Activated CD4-positive, CD25-positive, alpha-beta regulatory T cell treated with anti-CD3 and anti-CD28 coated beads, Interleukin-2, amount 50 U/mL, for 72 hours (primary cell): ENCODE measurements at places on chromosomes 7 and 10.

GRCh38 chr10:11516431-11516746 lies 95.1 kb downstream of the USP6NL start:
- DNase-seq: no peak

DNA sequence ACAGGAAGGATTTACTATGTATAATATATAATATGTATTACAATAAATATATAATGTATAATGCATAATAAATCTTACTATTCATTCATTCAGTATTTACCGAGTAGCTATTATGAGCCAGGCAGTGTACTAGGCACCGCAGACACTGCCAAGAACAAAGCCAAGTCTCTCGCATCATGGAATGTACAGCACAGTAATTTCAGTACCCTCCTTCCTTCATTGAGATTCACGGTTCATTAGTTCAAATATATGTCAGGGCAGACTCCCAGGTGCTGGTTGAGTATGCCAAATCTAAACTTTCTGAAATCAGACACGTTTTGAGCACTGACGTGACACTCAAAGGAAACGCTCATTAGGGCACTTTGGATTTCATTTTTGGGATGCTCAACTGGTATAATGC lies 9.1 kb downstream of the USP6NL start:
- DNase-seq: no peak

DNA sequence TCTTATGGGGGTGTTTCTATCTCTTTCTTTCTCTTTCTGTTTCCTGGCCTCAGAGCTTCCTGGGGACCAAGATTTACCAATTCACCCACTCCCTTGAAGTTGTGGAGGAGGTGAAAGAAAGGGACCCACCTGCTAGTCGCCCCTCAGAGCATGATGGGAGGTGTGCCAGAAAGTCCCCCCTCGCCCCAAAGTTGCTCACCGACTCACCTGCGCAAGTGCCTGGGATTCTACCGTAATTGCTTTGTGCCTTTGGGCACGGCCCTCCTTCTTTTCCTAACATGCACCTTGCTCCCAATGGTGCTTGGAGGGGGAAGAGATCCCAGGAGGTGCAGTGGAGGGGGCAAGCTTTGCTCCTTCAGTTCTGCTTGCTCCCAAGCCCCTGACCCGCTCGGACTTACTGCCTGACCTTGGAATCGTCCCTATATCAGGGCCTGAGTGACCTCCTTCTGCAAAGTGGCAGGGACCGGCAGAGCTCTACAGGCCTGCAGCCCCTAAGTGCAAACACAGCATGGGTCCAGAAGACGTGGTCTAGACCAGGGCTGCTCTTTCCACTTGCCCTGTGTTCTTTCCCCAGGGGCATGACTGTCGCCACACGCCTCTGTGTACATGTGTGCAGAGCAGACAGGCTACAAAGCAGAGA lies 12.2 kb downstream of the AQP1 start:
- DNase-seq: peak; percentile 4

DNA sequence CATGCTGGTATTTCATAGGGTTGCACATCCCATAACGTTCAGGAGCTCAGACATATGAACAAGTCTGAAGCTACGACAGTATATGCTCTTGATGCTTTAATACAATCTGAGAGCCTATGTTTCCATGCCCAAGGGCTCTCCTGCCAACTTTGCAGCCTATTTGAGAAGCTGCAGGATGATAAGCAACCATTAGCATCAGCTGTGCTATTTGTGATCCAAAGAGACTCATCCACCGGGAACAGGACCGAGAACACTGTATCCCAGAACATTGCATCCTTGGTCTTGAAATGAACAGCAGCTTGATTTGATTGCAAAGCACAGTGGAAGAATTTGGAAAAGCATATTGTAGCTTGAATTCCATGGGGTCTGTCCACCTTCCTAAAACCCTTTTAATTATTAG lies 156.2 kb upstream of the PTER start:
- no peak for DNase-seq

DNA sequence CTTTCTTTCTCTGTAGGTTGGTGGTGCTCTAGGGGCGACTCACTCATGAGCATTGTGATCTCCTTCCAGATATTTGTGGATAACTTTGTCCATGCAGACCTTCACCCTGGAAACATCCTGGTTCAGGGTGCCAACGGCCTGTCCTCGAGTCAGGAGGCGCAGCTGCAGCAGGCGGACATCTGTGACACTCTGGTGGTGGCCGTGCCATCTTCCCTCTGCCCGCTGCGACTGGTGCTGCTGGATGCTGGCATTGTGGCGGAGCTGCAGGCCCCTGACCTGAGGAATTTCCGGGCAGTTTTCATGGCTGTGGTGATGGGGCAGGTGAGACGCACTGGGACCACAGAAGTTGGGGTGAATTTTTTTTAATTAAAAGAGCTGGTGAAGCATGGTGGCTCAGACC lies 9.6 kb upstream of the NDUFB2 start:
- DNase-seq: no peak

DNA sequence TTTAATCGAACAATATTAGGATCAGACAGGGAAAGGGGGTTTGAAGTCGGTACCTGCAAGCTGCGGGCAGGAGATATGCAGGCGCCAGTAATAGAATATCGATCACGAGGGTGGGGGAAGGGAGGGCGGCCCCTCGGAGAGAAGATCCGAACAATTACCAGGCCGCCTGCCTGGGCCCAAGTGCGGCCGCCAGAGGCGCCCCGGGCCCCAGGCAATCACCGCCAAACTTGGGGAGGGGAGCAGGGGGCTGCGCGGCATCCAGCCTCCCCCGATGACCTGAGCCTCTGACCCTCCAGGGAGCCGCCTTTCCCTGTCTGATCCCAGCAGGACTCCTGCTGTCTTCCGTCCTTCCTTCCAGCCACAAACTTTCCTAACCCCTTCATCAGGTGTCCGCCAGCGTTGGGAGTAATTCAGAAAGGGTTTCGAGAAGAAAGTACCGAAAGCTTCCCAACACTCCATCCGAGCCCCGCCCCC lies 1.1 kb downstream of the NKX1-2 start:
- DNase-seq: no peak

DNA sequence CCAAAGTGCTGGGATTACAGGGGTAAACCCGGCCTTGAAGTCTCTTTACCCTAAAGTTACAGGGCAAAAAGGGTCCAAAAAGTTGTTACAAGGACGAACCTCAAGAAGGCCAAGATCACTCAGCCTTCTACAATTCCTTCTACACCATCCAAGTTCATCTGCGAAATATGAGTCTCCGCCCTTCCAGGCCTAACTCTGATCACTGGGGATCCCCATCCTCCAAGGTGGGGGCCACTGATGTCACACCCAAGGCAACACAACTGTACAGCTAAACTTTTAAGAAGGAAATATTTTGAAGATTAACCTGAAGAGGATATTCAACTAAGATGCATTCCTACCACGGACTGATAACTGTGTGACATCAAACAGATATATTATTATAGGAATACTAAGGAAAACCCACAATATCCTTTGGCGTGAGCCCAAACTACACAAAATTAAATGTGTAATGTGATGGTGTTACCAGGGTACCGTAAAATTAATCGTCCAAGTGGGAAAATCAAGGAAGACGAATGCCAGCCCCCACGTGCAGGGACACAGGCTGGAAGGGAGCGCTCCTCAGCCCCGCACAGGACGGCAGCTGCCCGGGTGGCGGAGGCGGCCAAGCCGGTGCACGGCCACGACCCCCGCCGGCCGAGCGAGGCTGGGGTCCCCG lies 1.0 kb downstream of the PAXIP1 start:
- no peak for DNase-seq

- DNase-seq: no peak
Observed at GRCh38 chr7:87083865-87084519, 24.5 kb upstream of the ELAPOR2 start.

- no peak for DNase-seq
Observed at GRCh38 chr10:62736168-62736546, 68.4 kb upstream of the ADO start.

DNA sequence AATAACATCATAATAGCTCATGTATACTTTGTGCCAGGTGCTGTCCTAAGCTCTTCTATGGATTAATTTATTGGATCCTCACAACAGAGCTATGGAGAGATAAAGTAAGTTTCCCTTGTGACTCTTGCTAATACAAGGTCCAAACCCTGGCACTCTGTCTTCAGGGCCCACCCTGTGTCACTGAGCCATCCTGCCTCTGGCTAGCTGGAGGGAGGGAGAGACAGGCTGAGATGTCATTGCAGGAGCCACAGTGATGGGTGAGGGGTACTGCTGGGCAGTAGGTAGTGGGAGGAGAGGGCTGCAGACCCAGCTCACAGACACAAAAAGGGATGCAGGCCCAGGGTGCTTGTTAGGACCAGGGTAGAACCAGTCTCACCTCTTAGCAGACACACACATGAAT lies 16.9 kb downstream of the GCK start:
- no peak for DNase-seq

DNA sequence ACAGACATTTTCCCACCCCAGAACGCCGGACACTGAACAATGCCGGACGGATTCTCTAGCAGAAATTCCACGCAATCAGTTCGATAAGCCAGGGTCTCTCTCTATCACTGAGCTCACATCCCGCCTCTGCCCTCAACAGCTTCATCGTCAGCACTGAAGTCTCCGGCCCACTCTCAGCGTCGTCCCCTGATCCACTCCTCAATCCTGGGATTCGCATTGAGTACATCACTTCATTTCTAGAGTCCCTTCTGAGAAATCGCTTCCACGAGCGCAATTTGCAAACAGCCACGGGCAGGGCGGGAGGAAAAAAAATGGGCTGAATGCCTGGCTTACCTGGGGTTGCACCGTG lies 365 bp downstream of the YME1L1 start:
- no peak for DNase-seq

DNA sequence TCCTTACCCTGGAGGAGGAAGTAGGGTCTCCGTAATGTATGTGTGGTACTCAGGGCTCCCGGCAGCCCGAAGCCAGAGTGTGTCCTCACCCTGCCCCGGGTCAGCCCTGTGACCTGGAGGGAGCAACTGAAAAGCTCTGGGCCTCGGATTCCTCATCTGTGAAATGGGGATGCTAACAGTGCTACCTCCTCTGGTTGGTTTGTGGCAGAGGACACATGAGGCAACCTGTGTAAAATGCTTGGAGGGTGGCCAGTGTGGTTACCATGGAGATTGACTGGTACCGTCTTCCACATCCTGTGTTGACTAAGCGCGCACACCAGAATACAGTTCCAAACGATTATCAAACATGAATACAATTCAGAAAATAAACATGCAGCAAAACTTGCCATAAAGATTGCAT lies 163.8 kb upstream of the KLF6 start:
- DNase-seq: no peak

DNA sequence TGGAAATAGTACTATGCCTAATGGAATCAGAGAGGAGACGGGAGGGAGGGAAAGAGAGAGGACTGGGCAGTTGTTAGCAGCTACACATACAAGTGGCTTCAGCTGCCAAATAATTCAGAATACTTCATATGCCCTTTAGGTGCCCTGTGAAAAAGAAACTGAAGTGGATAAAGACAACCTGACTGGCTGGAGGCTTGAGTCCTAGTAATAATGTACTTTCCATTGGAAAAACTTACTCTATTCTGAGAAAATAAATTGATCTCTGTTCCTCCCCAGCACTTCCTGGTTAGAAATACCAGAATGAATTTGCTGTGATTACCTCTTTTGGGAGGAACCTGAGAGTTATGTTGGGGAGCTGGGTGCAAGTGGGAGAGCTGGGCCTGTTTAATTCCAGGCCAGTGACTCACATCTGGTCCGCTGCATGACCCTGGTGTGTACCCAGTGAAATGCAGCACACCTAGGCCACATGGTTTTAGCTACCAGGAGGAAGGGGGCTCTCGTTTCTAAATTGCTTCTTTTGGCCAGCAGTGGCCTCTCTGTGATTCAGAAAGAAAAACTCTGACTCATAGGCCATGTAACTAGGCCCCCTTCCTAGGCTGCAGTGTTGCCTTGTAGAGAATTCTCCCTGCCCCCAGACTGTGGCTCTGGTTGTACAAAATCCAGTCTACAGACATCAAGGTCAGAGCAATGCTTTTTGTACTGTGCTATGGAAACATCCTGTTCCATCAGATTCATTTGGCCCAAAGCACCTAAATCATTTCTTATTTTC lies 6.5 kb downstream of the AGFG2 start:
- peak; percentile 47 for DNase-seq

DNA sequence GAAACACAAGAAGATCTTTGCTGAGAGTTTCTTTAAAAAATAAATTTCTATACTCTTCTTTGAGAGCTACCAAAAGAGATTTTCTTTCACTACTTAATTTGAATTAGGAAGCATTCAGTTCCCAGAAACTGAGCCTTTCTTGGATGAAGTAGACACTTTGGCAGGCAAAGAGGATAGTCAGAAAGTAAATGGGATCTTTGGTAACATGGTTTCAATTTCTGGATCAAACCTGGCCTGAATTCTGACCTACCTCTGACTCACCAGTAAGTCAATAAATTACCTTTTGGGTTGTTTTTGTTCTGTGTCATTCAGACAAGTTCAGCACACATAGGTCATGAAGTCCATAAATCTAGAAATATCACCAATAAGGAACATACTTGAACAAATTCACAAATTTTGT lies 26.8 kb upstream of the CABCOCO1 start:
- DNase-seq: no peak

GRCh38 chr7:69632280-69632679 lies 34.0 kb downstream of the AUTS2 start:
- no peak for DNase-seq

- no peak for DNase-seq
Observed at GRCh38 chr7:28061824-28062196, 118.8 kb downstream of the JAZF1 start.

- DNase-seq: peak; percentile 51
Observed at GRCh38 chr10:99993701-99994689, 15.8 kb downstream of the DNMBP start.

DNA sequence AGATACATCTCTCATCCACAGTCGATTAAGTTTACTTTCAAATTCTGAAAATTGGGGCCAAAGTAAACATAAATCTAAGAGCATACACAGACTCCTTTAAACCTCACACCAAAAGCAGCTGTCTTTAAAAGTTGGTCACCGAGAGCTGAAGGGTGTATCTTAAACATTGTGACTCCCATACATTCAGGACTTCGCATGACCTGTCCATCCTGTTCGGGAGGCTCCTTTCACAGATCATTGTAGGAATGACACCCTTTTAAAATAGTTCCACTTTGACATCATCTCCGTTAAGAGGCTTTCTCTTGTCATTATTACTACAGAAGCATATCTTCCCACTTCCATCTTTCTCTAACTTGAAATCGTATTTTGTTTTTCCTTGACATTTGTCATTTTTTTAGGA lies 440.0 kb downstream of the DNAJB9 start:
- no peak for DNase-seq

- no peak for DNase-seq
Observed at GRCh38 chr7:151517601-151518104, 2.0 kb downstream of the RHEB start.

- no peak for DNase-seq
Observed at GRCh38 chr10:77494756-77495541, 142.7 kb downstream of the KCNMA1 start.

DNA sequence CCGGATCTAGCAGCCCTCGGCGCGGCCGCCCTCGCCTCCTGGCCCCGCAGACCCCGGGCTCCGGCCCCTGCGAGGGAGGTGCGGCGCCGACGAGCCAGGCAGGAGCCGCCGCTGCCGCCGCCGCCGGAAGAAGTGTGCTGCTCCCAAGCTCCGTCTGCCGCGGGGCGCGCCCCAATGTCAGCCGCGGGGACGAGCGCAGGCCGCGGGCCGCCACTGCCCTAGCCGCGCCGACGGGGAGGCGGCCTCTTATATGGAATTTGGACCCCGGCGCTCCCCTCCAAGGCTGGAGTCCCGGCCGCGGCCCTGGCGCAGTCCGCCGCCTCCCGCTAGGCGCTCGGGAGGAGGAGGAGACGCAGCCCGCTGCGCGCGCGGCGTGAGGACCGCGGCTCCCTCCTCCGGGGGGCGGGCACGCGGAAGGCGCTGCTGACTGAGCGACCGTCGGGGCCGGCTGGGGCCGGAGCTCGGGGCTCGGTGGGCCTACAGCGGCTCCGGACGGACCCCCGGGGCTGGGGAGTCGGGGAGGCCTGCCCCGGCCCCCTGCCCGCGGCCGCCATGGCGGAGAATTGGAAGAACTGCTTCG lies at the start of gene TRIM8:
TRIM8 (plus strand) TSS at position 414 of the 580 bp plus-strand sequence; CDS start at position 553, 139 bp downstream.
- DNase-seq: peak; percentile 70
